Lung microvascular endothelial cell (primary cell): ENCODE measurements at places on chromosomes 13 and 19. TPM values are rescaled to one million over a fixed set of nuclear protein-coding genes. Genes with fewer than 3 reads are reported as not detected.

The DNMT1 gene
- total RNA-seq, result 14.9 and 15.3 TPM in 2 replicates

The KMT5C gene
- 2.2 and 3.0 TPM in 2 replicates for total RNA-seq

The SIAH3 gene
- under 0.01 TPM in 1 of 2 replicates, not detected in the other for total RNA-seq

The LGALS4 gene
- not detected in 2 replicates for total RNA-seq

The KRTDAP gene
- total RNA-seq, result not detected in 2 replicates

The C13orf42 gene
- total RNA-seq, result not detected in 2 replicates

DNA sequence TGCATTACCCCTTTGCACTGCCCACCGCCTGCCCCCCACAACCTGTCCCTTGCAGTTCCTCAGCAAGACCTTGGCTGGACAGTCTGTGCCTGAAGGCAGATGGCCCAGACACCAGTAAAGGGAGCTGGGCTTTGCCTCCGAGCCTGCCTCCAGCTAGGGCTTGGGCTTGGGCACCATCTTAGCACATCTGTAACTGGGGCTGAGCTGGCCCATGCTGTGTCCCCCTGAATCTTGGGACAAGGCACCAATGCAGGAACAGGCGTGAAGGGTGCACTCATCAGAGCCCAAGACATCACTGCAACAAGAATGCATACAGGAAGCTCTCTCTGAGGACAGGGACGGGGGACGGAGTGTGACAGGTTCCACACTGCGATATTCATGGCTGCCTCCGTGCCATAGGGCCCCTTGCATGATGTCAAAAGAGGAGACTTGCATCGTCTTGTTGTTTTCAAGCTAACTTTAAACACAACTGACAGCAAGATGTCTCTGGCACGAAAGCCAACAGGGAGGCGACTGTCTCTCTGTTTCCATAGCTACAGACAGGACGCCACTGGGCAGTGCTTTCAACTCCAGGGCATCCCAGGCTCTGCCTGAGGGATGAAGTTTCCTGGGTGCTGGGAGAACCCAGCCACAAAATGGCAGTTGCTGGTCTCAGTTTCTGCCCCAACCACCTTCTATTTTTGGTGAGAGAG lies 8.7 kb upstream of the CHST8 start:
- no peak for DNase-seq

- DNase-seq, result no peak
Measured at GRCh38 chr13:29889111-29889510, 38.7 kb upstream of the UBL3 start.

GRCh38 chr19:32223595-32224370 lies 121.6 kb upstream of the ZNF507 start:
- no peak for DNase-seq

DNA sequence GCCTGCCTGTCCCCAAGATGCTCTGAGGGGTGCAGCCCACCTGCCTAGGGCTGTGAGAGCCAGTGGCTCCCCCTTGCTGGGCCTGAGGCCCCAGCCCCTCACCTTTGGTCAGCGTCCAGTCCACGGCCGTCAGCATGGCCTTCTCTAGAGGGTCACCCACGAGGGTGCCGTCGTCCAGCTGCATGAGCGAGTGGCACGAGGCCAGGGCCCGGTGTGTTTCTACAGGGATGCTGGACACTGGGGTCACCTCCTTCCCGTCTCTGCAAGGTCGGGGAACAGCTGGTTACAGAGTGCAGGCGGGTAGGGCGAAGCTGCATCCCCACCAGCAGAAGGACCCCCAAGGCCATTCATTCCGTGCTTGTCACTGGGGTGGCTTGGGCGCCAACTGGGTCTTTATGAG lies 9.0 kb downstream of the ATP13A1 start:
- no peak for DNase-seq

DNA sequence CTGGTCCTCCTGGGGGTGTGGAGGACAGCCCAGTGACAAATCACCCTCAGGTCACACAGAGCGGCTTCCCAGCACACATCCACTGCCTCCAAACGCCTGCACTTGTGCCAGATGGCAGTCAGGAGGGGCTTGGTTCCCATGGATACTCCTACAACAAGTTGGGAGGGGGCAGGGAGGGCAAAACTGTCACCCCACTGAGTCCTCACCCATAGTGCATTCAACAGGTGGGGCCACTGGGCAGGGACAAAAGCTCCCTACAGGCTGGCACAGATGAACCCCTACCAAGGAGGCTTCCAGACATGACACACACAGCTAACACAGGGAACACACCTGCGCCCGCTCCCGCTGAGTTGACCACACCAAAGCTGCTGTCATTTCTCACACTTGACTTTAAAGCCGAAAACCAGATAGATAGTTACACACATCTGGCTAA lies 120.5 kb downstream of the STK24 start:
- no peak for DNase-seq

DNA sequence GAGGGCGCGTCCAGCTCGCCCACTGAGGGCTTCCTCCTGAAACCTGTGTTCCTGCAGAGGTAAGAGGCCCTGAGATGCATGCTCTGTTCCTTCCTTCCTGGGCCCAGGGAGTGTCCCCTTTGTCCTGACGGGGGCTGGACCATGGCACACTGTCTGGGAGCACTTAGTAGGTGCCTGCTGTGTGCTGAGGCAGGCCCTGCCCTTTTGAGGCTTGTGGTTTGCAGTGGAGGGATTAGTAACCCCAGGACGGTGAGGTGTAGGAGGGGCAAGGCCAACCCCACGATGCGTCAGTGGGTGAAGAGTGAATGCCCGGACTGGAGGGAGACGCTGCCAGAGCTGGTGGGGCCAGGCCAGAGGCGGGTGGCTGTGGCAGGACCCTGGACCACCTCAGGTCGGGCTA lies 11.2 kb upstream of the F2RL3 start:
- no peak for DNase-seq

- no peak for DNase-seq
Measured at GRCh38 chr13:49165798-49166752, 54.1 kb upstream of the MLNR start.

DNA sequence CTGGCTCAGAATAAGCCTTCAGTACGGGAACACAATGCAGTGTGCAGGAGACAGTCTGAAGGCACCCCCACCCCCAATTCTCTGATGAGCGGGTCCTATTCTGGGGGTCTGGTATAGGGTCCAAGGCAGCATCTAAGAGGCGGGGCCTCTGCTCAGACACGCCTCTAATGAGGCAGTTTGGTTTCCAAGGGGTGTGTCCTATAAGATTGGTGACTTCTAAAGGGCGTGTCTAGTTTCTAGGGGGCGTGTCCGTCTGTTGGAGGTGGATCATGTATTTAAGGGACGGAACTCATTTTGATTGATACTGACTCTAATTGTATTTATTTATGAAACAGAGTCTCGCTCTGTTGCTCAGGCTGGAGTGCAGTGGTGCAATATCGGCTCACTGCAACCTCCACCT lies 8.7 kb downstream of the FIZ1 start:
- DNase-seq, result peak; percentile 20

DNA sequence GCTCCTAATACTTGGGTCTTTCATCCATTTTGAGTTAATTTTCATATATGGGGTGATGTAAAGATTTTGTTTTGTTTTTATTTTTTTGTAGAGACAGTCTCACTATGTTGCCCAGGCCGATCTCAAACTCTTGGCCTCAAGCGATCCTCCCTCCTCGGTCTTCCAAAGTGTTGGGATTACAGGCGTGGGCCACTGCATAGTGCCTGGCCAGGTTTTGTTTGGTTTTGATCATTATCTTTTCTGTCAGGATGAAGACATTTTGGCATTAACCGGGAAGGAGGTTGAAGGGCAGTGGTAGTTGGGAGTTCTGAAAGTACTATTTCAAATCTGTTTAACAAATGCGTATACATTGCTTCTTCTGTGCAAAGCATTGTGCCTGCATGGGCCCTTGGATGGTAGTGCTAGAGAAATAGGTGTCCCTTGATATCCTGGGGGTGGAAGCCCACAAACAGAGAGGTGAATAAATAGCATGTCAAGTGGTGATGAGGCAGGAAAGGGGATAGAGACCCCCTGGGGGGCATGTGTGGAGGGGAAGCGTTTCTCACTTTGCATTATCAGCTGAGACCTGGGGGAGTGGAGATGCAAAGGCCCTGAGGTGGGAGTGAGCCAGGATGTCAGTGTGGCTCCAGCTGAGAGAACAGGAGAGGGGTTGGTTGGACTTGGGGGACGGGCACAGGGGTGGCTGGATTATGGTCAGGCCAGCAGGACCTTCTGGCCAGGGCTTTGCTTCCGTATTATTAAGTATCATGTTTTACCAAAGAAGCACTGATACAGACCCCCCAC lies 41.4 kb downstream of the GATAD2A start:
- DNase-seq, result no peak
